ENCODE measurements at places on chromosomes 1 and 21.

GRCh38 chr1:180312926-180313325 lies 82.9 kb downstream of the LHX4 start:
- peak; percentile 31 for DNase-seq

DNA sequence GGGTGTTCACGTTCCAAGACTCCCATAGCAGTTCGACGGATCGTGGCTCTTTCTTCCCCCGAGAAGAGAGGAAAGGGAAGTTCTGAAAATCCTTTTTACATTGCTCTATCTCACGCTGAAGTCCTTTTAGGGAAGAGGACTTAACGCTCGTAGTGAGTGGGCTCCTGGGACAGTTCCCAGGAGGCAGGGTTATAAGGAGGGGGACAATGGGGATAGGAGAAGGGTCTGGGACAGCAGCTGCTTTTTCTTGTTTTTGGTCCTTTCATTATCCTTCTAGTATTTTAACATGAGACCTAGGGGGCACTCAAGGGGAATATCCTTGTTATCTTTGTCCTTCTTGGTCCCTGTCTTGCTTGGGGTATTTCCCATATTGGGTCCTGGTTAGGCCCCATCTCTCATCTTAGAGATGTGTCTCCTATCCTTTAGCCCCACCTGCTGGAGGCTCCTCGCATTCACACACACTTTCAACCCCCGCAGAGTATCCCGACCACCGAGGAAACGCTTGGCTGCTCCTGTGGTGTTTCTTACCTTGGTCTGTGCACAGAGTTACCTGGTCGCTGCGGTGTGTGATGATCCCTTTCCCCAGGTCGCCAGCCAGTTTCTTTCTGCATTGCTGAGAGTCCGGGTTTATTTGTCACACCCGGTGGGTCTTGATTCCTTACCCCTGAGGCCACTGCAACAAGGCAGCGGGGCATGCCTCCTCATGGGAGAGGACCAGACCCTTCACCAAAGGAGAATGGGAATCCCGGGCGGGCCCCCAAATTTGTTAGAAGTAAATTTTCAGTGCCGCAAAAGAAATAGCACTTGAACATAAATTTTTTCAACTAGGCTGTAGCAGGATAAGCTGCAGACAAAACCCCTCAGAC lies 29.7 kb downstream of the SCCPDH start:
- DNase-seq, result peak; percentile 72

DNA sequence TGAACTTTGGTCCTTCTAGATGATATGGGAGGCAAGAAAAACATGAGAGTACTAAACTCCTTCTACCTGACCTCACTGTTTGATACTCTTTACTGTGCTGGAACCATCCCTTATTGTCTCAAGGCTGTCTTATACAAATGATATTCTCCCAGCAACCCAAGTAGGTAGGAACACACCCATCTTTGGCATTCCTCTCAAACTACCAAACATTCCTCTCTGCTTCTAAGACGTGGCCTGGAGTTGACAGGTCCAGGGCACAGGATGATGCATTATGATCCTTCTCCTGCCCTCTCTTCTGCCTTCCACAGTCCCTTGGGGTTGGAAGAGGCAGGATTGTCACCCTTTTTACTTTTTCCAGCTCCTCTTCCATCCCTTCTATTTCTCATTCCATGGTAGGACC lies 90.5 kb downstream of the SPATA17 start:
- DNase-seq, result no peak

DNA sequence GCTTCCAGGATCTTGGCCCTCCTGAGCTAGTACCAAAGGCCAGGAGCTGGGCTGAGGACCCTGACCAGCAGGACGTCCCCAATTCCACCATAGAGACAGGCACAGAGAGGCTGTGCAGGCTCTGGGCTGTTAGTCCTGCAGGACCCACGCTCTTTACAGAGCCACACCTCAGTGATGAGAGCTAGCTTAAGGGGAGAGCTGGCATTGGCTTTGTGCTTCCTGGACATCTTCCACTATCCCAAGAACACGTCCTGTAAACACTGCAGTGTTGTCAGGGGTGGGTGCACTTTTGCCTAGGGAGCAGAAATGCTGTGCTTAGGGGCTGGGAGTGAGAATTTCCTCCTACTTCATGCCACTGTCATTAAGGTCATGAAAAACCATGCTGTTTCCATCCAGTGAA lies 91.7 kb upstream of the EDN2 start:
- DNase-seq, result no peak

- DNase-seq, result peak; percentile 54
Observed at GRCh38 chr1:201261771-201262547, 21.3 kb upstream of the PKP1 start.

DNA sequence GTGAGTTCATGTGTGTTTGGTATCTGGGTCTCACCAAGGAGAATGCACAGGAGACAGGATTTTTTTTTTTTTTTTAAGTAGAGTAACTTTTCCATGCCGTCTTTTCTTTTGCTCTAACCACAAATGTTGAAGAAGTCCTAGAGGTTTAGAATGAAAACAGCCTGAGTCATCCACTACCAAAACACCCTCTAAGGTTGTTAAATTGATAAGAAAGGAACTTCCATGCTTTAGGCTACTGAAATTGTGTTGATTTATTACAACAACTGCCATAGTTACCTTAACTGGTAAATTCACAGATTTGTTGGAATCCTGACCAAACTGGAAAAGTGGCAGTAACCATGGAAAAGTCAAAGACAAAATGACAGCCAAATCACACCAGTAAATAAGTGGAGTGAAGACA lies 375.6 kb downstream of the AMY1C start:
- no peak for DNase-seq

DNA sequence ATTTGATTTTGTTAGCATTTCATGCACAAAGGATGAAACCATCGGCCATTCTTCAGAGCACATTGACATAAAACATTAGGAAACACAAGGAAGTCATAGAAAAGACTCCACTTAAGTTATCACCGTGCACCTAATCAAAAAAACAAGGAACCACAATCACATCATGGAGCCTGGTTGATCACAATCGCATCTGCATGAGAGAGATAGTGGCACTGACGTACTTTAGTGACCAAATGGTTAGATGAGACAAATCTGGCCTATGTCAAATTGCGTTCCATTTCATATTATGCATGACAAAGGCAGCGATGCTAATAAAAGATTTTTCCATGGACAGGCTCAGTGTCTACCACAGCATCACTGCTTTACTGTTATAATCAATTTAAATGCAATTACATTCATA lies 571.8 kb upstream of the ADGRL2 start:
- no peak for DNase-seq

DNA sequence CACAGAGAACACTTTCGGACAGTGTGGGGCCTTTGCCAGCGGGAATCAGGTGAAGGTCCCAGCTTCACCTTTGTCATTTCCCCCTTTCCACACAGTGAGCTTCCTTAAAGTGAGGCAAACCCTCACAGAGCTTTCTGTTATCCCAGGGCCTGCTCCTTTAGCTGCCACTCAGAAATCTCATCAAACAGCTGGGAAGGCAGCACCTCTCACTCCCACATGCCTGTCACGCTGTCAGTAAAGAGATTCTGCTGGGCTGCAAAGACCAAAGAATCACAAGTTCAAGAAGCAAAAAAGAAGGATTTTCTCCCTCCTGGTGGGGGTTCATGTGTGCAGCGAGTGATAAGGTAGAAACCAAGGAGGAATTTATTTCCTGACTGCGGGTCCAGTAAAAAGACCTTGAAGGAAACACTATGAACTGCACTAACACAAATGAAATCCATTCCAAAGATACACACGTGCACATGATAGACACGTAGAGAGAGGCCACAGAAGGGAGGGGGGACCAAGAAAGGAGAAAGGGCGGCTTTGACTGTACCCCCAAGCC lies 44.0 kb downstream of the HTR6 start:
- DNase-seq, result no peak

GRCh38 chr1:150268340-150268704 lies 494 bp downstream of the APH1A start:
- DNase-seq, result peak; percentile 71

GRCh38 chr1:110850145-110850544 lies 22.8 kb upstream of the CD53 start:
- no peak for DNase-seq

- DNase-seq, result no peak
Observed at GRCh38 chr1:174969977-174970376, 29.8 kb upstream of the CACYBP start.

DNA sequence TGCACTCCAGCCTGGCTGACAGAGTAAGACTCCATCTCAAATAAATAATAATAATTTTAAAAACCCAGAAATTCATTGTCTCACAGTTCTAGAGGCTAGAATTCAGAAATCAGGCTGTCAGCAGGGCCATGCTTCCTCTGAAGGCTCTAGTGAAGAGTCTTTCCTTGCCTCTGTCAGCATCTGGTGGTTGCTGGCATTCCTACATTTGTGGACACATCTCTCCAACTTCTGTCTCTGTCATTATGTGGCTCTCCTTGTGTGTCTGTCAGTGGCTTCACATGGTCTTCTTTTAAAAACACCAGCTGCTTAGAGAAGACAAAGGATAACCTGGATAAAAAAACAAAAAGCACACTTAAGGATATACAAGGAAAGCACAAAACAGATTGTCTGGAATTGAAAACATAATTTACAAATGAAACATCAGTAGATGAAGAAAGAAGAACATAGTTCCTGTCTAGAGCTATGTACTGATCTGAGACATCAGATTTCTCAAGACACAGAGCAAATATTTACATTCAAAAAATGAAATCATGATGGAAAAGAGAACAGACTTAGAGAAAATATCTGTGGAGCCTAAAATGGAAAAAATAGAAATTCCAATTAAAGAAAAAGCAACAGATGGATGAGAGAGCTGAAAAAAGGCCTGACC lies 32.7 kb upstream of the ASB17 start:
- DNase-seq, result no peak

- peak; percentile 48 for DNase-seq
Observed at GRCh38 chr1:187433598-187433997, 604.8 kb downstream of the PLA2G4A start.

GRCh38 chr21:26238646-26239045 lies 68.1 kb upstream of the APP start:
- no peak for DNase-seq

DNA sequence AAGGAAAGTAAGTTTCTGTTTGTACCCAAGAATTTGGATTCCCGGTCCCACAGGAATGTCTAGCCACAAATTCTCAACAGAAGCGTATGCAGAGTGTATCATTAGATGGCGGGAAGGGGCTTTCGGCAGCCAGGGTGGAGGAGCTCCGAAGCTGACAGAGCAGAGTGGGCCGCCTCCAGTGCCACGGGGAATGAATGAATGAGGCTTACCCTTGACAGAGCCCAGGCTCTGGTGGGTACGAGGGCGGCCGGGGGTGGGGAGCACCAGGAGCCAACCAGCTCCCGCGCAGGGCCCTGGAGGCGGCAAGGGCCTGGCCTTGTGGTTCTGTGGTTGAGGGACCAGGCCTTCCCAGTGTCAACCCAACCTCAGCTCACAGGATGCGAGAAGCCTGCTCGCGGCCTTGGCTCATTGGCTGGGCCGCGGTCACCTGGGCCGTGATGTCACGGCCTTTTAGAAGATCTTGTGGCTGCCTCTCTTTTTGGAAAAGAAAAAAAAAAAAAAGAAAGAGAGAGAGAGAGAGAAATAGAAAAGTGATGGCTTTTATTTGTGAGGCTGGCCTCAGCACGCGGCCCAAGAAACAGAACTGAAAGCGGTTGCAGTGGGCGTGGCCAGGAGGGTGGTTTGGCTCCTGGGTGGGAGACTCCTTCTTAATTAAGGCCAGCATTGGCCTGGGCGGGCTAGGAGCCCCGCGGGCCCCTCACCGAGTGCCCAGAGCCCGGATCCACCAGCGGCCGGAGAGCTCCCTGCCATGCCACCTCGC lies 34.9 kb upstream of the RUNX3 start:
- no peak for DNase-seq

- no peak for DNase-seq
Observed at GRCh38 chr1:173508541-173508940, 31.4 kb downstream of the PRDX6 start.

- DNase-seq, result no peak
Observed at GRCh38 chr1:76428028-76428427, 353.5 kb downstream of the ST6GALNAC3 start.

- peak; percentile 90 for DNase-seq
Observed at GRCh38 chr1:67149179-67149770, 14.5 kb upstream of the C1orf141 start.

DNA sequence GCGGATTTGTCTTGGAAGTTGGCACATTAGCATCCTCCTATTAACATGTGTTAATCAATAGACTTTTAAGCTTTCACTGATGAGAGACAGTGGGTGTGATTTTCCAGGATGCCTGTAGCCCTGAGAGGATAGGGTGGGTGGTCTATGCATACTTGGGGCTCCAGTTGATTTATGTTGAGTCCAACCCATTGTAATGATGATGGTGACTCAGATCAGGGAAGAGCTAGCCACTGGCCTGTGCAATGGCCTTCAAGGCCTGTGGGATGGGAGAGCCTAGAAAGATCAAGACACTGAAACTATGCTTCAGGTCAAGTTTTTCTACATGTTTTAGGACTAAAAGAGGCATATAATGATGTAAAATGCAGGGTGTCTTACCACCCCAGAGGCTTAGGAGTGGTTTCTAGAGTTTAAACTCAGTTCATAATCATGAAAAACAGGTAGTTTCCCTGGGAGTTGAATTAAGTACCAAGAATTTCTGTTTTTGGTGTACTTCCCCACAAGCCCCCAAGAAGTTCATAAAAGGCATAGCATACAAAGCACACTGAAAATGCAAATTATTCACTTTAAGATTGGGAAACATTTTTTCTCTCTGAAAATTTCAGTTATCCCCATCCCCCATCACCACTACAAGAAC lies 19.9 kb downstream of the BEND5 start:
- no peak for DNase-seq

DNA sequence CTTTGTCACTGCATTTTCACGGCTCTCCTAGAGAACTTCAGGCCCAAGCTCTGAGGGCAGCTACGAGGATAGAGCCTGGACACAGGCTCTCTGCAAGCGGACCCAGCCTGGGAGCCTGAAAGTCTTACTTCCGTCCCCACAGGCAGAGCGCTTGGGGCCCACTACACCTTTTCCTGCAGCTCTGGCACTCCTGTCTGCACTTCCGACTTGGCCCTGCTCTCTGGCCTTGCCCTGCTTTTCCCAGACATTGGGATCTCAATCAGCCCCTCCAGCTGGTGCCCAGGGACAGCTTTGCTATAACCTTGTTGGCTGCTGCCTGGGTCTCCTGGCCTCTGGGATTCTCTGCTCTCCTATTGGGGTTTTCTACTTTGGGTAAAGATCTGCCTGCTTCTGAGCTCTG lies 27.6 kb downstream of the WNT4 start:
- no peak for DNase-seq

GRCh38 chr1:171137580-171137979 lies 46.9 kb downstream of the FMO3 start:
- DNase-seq, result no peak

- DNase-seq, result peak; percentile 61
Observed at GRCh38 chr1:93673163-93673829, 8.3 kb downstream of the BCAR3 start.

GRCh38 chr1:241702442-241703373 lies 50.6 kb downstream of the WDR64 start:
- peak; percentile 83 for DNase-seq

GRCh38 chr1:37739222-37739621 lies 25.7 kb downstream of the EPHA10 start:
- no peak for DNase-seq

- no peak for DNase-seq
Observed at GRCh38 chr1:2443277-2444137, 31.1 kb upstream of the PEX10 start.

GRCh38 chr1:37161171-37161570 lies 126.9 kb upstream of the GRIK3 start:
- no peak for DNase-seq
